ENCODE measurements at places on chromosomes 12 and 14.
A peak's percentile ranks its signal among the peaks of the same experiment; 100 is the strongest.

- no peak for DNase-seq
Observed at GRCh38 chr12:93243689-93244513, 133.8 kb upstream of the NUDT4 start.

DNA sequence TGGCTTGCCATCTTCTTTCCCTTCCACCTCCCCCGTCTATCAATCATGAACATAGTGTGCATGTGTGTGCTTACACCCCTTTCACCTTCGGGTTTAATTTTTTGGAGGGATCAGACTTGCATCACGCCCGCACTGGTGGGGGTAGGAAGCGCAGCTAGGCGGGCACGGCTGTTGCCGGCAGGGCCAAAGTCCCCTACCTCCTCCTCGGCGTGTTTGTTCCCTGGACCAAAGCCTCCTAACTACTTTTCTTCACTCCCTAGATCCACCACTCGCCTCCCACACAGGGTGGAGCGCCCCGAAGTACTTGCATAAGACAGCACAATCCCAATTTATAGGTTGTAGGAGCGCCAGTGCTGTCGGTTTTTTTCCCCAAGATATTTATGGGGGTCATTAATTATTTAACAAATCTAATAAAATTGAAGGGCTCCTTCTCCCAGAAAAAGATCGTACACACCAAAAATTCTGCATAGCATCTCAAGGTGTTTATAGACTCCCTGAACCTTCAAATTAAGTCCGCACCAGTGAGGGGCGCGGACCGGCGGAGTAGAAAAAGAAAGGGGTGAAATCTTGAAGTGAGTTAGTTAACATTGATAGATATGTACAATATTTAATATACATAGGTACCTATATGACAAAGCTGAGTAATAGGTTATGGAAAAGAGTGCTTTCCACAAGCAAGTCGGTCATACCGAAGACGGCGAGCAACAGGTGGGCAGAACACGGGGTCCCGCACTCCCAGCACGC is 717 bp downstream of the PKP2 start:
- peak; percentile 28 for DNase-seq

DNA sequence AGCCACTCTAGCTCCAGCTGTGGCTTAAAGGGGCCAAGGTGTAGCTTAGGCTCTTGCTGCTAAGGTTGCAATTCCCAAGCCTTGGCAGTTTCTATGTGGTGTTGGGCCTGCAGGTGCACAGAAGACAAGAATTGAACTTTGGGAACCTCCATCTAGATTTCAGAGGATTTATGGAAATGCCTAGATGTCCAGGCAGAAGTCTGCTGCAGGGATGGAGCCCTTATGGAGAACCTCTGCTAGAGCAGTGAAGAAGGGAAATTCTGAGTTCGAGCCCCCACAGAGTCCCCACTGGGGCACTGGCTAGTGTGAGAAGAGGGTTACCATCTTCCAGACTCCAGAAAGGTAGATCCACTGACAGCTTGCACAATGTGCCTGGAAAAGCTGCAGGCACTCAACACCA is 694.7 kb downstream of the SLC16A7 start:
- DNase-seq, result no peak

GRCh38 chr12:46698003-46698402 is 127.8 kb downstream of the SLC38A4 start:
- DNase-seq, result no peak

GRCh38 chr12:3294481-3294911 is 196.5 kb upstream of the PRMT8 start:
- no peak for DNase-seq

DNA sequence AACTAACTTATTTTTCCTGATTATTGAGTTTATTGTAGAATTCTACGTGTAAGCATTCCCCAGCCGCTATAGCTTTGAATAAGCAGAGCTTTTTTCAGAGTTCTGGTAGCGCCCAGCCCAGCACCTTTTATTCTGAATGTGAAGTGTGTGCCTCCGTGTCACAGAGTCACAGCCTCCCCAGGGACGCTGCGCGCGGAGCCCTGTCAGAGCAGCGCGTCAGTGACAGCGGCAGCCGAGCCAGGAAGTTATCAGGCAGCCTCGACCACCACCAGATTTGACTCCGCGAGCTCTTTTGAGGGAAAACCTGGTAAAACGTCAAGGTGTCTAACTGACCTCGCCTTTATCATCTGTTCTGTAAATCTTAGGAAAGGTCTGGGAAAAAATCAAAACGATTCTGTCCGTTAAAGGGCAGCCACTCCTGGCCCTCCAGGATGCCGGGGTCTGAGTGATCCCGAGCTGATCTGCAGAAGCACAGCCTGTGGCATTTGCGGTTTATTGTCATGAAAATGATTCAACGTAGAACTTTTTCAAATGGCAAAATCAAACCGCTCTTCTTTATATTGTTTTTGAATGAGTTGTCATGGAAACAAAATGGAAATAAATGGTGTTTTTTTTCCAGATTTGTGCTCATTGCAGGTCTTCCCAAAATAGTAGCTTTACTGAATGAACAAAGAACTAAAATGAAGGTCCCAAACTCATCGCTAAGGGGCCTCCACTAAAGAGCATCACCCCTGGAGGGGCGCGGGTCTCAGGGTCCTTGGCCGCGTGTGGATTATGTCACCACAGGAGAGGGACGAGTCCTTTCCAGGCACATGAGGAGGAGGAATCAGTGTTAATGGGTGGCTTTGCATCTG is 43.1 kb upstream of the MMP17 start:
- no peak for DNase-seq

- DNase-seq, result no peak
Observed at GRCh38 chr14:87148655-87149054, 844.3 kb downstream of the GALC start.

DNA sequence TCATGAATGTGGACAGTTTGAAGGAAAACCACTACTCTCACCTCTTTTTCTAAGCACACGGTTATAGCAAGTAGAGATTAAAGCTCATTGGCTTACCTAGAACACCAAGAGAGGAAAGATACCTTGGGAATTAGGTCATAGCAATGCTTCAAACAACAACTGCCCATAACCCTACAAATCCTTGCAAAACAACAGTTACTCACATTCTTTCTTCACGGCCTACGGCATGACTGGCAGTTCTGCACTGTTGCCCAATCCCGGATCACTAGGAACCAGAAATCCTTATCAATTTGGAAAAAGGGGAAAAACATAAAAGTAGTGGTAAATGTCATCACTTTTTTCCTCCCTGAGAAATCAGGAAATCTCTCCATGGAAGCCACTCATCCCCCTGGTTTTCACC is 9.6 kb upstream of the ISM2 start:
- DNase-seq, result no peak

DNA sequence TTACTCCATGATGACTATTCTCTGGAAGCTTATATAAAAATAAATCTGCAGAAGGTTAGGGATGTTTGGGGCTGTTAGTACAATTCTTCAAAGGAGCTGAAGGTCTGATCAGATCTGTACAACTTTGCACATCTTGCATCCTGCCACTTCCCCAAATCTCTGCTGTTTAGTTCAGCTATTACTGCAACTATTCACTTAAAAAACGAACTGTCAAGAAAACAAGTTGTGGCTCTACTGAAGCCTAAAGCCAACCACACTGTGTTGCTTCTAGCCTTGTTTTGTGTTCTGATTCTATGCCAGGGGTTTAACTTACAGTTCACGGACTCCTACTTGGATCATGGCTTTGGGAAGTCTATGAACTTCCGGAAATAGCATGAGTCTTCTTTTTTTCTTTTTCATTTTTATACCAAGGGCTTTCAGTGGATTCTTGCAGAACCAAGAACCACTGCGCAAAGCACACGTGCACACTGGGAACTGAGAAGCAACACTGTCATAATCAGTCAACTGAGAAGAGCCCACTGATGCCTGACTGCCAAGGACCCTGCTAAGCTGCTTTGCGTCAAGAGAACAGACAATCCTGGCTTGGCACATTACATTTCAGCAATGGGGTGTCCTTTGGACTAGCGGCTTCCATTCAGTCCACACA is 66.3 kb upstream of the EEA1 start:
- DNase-seq, result no peak

GRCh38 chr12:130334937-130335336 is 2.8 kb upstream of the PIWIL1 start:
- DNase-seq, result no peak

- DNase-seq, result no peak
Observed at GRCh38 chr12:25320123-25321006, 69.6 kb upstream of the KRAS start.

- no peak for DNase-seq
Observed at GRCh38 chr12:132689227-132689626, 1.8 kb downstream of the PXMP2 start.

DNA sequence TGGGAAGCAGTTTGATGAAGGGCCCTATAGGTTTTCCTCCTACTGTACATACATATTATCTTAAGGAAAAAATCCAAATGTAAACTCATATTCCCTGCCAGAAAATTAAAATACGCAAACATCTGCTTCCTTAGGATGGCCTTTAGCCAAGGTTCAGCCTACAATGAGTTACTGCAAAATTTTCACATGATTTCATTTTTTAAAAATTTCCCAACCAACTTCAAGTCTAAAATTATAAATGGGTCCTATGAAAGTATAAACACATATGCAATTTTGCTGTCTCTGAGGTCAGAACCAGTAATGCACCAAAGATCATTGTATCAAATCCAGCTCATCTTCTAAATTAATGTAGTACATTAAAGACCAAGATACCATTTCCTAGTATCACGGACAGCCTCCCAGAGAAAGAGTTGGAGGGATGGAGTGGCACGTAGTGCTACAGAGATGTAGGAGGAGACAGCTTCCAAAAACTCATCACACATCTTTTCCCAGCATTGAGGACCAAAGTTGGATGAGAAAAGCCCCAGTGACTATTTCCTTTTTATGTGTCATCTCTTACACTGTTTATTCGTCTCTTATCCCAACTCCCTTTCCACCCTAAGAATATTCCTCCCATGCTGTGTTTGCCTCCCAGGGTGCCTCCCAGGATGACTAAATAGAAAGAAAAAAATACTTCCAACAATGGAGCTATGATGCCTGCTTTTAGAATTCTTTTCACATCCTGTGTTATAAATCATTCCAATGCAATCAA is 92.3 kb upstream of the SLCO1C1 start:
- no peak for DNase-seq

- DNase-seq, result no peak
Observed at GRCh38 chr12:88298761-88299242, 156.7 kb downstream of the TMTC3 start.

DNA sequence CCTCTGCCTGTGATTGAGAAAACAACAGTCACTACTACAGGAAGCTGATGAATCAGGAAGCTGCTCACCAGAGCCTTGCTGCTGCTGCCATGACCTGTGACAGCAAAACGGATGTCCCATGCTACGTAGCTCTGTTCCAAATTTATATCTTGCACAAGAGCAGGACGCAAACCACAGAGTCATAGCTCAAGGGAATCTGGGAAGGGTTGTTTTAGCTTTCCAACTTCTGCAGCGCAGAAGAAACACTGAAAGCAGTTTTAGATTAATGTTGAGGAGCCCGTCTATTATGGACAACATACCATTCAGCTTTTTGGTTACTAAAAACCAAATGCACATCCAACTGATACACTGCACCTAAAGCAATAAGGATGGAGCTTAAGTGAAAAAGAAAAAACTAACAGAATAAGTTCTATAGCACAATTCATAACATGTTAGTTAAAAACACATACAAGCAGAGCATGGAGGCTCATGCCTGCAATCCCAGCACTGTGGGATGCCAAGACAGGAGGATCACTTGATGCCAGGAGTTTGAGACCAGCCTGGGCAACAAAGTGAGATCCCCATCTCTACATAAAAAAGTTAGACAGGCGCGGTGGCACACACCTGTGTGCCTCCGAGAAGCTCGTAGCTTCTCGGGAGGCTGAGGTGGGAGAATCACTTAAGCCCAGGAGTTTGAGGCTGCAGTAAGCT is 1.7 kb upstream of the ANKRD33 start:
- DNase-seq, result peak; percentile 45

DNA sequence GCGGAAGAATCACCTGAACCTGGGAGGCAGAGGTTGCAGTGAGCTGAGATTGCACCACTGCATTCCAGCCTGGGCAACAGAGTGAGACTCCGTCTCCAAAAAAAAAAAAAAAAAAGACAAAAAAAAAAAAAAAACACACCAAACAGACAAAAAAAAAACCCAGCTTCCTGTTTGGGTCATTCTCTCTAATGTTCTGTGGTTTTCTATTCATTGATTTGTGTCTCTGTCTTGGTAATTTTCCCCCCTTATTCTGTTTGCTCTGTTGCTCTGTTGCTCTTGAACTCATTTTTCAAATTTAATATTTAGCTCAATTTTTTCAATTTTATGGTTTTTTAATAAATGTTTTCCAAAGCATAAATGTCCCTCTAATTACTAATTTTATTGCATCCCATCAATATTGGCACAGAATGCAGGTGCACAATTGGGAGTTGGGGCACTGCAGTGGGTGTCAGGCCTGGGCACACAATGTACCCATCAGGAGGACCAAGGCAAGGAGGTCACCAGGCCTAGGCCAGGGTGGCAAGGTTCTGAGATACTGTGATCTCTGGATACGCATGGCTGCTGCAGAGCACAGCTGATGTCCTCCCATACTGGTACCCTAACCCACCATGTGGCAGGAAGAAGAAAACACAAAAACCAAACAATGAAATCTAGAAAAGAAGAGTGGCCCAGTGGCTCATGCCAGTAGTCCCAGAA is 8.0 kb upstream of the GNPTAB start:
- no peak for DNase-seq

DNA sequence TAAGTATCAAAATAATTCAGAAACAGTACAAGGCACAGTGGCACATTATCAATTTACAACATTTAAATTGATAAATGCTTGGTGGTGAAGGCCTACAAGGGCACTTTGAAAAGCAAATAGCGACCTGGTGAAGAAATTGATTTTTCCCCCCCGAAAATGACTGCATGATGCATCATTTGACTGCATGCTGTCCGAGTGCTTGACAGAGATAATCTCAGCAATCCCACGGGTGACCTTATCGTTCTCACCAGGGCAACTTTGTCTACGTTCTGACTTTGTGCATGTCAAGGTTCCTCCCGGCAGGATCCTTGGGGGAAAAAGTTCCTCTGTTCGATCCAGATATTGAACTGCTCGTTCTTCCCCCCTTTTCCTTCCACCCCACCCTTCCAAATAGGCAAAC is 384.8 kb downstream of the EGLN3 start:
- DNase-seq, result no peak

DNA sequence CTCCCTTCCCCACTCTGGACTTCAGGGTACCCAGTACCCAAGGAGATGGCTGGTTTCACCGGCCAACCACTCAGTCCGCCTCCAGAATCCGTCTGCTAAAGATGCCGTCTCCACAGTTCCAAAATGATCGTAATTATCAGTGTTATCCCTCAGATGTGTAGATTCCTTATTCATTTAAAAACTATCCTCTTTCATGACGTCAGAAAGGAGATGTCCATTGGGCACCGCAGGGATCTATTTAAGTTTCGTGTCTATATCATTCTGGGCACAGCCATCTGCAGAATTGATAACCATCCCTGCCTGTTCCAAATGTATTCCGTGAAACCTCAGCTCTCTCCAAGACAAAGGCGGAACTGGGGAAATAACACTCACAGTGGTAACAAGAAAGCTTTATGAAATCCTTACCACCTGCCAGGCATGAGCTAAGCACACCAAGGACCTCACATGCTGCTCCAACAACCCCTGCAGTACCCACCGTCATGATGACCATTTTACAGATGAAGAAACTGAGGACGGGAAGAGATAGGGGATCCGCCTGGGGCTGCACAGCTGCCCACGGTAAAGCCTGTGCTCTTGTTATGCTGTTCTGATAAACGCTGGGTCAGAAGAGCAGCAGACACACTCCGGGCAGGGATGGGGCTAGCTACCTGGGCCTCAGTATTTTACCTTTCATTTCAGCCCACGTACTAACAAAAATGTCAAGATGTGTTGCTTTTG is 90.0 kb downstream of the BCL11B start:
- peak; percentile 21 for DNase-seq

All from stimulated activated CD8-positive, alpha-beta memory T cell treated with anti-CD3 and anti-CD28 coated beads, Interleukin-4, amount 100 ng/mL, for 48 hours (primary cell).